NCI-H524 (cell line): ENCODE measurements at places on chromosomes 7 and 10.

- no peak for DNase-seq
These were observed 124.7 kb downstream of the ARID5B start for GRCh38 chr10:62025901-62026879.

GRCh38 chr7:43764039-43764761 is 5.7 kb downstream of the BLVRA start:
- no peak for DNase-seq

DNA sequence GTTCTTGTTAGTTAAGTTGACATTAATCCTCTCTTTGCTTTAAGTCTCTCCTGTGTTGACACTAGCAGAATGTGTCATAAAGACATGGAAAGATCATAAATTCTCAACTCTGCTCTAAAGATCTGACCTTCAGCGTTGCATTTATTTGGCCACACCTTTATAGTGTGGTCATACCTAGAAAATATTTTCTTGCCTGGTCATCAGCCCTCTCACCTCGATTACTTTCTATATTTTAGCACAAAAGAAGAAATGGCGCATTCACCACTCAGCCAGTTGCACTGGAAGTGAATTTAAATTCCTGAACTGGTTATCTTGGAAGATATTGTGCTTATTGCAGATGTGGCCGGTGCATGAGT is 96.7 kb upstream of the PDCD4 start:
- DNase-seq, result no peak

DNA sequence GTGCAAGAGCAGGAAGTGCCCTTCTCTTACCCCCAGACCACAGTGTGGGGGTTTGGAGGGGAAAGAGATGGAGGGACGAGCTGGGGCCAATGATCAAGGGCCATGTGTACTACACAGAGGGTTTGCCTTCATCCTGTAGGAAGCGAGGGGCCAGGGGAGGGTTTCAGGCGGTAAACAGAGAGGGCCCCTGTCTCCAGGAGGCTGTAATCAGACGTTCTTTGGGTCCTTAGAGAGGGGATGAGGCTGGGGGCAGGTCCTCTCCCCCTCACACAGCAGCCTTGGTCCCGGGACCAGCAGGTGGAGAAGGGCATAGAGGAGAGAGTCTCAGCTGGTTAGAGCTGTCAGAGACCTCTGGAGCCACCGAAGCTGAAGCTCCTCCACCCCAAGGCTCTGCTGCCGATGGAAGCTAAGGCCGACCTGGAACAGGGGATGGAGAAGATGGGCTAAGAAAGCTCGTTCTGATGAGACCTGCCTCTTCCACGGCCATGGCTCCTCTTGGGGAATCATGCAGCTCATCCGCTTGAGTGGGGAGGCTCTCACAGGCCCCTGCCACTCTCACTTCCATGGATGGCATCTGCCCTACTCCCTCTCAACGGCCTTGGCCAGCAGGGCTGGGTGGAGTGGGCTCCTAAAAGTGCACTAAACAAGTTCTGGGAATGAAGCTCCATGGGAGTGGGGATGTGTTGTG is 3.5 kb downstream of the LOXL4 start:
- no peak for DNase-seq

GRCh38 chr10:24651923-24652322 is 71.8 kb downstream of the ARHGAP21 start:
- DNase-seq, result no peak

DNA sequence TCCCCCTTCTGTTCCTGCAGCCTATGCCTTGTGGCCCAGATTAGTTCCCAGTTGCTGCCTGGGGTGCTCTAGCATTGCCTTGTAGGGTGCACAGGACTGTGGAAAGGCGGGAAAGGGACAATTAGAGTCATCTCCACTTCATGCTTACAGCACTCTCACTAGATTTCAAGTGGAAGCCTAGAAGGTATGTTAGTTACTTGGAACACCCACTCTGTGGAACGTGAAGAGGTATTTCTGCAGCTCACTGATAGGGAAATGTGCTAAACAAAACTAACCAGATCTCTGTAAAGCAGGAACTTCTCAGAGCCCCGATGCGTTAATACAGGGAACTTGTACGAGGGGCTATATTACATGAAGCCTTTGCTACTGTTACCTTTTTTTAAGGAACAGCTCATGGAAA is 19.4 kb downstream of the STMP1 start:
- no peak for DNase-seq

DNA sequence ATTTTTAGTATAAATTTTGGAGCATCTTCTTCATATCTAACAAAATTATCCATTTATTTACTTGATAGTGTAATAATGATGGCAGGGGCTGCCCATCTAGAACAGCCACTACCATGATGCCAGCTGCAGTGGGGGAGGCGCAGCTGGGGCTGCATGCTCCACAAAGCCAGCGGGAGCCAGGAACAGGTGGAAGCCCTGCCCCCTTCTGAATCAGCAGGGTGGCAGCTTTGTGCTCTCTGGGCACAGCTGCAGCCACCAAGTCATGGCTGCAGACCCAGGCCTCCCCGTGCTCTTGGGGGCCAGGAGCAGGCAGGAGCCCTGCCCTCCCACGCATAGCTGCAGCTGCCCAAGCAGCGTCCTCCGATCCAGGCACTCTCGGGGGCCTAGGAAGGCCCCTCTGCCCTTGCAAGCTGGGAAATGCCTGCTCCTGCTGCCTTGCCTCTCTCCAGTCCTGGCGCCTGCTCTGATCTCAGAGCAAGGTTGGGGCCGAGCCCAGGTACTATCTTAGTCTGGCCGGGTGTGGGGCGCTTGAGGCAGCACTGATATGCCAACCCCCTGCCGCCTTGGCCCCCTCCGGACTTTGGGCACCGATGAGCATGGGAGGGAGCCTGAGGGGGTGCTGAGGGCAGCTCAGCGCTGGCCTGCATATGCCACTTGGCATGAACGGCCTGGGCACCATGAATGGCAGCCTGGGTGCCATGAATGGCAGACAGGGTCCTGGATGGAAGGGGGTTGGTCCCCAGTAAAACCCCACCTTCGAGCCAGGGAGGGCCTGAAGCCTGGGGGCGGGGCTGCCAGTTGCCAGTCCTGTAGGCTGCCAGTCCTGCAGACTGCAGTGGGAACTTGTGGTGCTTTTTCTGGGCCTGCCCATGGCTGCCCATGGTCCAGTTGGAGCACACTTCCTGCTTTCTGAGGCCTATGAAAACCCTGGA is 1110.8 kb upstream of the POT1 start:
- peak; percentile 68 for DNase-seq

DNA sequence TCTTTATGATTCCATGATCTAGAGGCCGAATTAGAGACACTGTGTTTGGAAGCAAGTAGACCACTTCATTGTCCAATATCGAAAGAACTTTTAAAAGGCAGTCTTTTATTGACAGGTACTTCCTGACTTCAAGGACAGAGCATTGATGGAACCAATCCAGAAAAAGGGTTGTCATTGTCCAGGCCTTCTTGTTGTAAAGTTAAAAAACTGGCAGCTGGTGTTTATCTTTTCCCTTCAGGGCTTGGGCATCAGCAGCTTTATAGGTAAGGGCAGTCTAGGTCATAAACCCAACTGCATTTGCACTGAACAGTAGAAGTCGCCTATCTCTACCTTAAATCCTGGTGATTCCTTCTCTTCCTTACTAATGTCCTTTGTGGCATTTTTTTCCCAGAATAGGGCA is 95.6 kb downstream of the ST7 start:
- no peak for DNase-seq

GRCh38 chr10:8158193-8159071 is 103.9 kb downstream of the GATA3 start:
- DNase-seq, result no peak

GRCh38 chr10:80596391-80597257 is 58.9 kb downstream of the SH2D4B start:
- no peak for DNase-seq

DNA sequence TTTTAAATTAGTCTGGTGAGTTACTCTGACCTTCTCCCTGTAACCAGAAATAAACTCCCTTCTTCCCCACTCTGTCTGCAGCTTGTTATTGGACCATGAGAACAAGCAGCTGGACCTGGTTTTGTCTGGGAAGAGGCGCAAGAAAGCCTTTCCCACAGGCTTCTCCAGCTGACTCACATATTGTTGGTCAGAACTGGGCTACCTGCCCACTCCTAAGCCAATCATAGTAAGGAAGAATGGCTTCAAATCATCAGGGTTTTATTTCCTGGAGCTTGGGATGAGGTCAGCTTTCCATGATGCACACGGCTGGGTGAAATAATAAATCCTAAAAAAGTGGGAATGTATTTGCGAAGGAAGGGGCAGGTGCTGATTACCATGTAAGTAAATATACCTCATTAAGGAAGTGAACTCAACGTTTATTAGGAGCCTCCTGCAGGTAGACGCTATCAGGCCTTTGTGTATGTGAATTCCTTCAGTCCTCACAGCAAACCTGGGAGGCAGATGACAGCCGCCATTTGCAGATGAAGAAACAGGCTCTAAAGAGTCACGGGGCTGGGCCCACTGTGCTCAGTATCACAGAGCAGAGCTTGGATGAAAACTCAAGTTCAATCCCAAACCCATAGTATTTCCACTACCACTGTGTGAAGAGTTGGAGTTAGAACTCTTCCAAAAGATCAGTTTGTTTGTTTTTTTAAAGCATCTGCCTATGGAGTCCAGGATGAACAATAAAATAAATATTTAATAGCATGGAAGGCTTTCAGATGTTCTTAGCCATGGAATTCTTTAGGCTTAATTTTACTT is 32.8 kb downstream of the IL15RA start:
- no peak for DNase-seq

GRCh38 chr7:45182856-45183710 is 25.5 kb downstream of the RAMP3 start:
- no peak for DNase-seq

DNA sequence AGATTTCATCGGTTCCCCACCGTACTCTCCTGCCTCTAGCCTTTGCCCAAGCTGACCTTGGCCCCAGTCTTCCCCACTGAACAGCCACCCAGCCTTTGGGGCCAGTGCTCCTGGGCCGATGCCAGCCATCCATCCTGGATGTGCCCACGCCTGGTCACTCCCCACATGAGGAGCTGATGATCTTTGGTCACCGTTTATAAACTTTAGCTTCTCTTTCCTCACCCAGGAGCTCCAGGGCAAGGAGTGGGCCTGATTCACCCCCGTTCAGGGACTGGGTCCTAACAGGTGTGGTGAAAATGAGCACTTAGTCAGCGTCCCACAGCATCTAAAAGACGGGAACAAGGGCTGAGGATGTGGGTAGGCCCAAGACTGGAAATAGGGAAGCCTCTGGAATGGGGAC is 22.9 kb downstream of the GTF2IRD1 start:
- DNase-seq, result no peak

- no peak for DNase-seq
These were observed 751.8 kb downstream of the KCNMA1 start for GRCh38 chr10:76885816-76886215.

GRCh38 chr10:43376828-43377423 is 5.5 kb downstream of the FXYD4 start:
- no peak for DNase-seq

DNA sequence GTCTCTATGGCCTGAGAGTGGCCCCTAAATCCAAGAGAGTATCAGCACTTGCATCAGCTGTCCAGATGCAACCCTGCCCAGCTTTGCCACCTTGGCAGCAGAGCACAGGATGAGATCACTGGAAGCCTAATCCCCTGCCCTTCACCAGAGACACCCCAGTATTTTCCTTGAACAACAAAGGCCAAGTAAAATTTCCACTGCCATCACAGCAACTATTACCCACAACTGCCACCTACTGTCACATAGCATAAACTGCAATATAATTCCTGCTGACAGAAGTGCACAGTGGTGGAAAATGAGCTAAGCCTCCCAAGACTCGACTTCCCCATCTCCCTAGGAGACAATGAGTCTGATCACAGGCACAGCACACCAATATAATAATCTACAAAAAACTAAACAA is 462.8 kb upstream of the ZWINT start:
- no peak for DNase-seq

DNA sequence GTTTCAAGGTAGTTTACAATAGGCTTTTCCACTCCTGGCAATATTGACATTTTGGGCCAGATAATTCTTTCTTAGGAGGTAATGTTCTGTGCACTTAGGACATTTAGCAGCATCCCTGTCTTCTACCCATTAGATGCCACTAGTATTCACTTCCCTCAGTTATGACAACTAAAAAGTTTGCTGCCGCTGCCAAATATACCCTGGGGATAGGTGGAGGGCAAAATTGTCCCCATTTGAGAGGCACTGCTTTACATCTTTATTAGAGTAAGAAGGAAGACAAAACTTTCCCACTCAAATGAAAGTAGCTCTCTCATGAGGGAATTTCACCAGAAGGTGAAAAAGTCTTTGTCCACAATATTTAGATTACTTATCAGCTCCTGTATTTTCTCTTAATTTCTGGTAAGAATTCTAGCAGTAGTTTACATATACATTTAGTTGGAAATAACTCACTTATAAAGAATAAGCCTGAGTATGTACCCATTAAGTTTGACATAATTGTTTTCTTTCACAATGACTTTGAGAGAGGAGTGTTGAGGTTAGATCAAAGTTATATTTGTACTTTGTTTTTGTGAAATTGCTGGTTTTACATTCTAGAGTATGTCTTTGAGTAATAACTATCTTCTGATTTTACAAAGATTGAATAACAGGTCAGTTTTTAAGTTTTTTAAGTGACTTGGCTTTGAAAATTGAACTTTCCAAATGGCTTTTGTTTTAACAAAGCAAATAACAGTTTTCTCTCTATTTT is 46.0 kb downstream of the HELLS start:
- DNase-seq, result no peak

GRCh38 chr10:32600317-32600716 is 154.4 kb downstream of the CCDC7 start:
- no peak for DNase-seq

DNA sequence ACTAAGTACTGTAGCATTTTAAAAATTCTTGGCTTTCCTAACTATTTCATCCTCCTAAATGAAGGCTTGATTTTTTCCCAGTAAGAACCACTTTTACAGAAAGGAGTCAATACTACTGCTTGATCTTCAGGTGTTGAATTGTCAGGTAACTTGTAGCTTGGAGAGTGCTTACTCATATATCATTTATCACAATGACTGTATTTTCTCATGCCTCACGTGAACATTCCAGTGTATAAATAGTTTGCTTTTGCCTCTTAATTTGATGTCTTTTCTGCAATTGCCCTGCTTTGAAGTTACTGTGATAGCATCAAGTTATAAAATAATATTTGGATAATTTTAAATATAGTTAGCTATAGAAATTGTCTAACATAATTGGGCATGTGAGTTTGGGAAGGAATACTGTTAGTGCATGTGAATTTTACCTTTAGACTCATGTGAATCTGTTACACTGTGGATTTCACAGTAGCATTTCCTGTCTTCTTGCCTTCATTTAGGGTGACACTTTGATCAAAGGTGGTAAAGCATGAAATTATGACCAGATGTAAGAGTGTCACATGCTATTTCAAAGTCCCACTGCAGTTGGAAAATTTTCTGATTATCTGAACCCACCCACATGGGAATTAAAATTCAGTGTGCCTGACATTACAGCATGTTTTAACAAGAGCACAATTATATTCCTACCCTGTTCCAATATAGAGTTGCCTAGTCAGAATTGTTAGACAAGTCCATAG is 962.8 kb downstream of the DNAJB9 start:
- DNase-seq, result no peak

- no peak for DNase-seq
These were observed 276.9 kb downstream of the SKAP2 start for GRCh38 chr7:26587536-26587935.

GRCh38 chr10:100982916-100983830 is 4.1 kb downstream of the MRPL43 start:
- DNase-seq, result no peak
